WTC11 (cell line): ENCODE measurements at places on chromosomes 2 and 18.
A peak's percentile ranks its signal among the peaks of the same experiment; 100 is the strongest.

DNA sequence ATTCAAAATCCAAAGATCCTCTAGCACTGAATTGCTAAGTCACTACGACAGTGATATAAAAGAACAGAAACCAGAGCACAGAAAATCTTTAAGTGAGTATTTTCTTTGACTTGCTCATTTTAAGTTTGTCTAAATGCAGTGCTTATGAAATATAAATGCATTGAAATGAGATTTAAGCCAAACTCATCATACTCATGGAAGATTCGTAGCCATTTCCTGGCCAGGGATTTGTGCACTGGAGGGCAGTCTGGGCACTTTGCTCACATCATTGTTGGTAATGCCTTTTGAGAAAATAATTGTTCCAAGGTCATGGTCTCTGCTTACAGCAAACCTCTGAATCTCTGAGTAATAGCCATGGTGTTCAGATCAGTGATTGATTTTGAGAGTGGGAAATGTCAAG, 307.7 kb downstream of the ARHGAP15 start:
- no peak for DNase-seq

- no peak for DNase-seq
Observed at GRCh38 chr2:159366538-159366937, 80.0 kb upstream of the WDSUB1 start.

DNA sequence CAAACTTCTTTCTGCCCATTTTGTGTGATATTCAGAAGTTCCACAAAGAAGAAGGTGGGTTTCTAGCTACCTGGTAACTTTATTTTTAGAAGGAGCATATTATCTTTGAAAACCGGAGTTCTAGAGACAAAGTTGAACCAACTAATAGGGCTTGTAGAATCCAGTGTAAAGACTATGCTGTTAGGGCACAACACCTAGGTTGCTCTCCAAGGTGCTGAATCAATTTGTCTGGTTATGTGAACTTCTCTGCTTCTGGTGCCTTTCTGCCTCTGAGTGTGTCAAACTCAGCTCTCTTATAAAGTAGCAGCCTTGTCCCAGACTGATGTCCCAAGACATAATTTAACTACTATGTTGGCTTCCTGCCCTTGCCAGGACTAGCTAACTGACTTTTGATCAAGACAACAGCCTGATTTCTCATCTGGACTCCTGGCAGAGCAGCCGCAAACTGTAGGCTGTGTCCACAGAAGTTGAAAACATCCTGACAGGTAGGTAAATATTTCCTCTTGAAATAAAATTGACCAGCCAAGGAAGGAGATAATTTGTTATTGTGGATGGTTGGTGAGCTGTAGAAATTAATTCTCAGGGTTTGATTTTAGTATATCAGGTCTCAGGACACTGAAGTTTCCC, 119.4 kb downstream of the CYRIA start:
- DNase-seq: peak; percentile 19

DNA sequence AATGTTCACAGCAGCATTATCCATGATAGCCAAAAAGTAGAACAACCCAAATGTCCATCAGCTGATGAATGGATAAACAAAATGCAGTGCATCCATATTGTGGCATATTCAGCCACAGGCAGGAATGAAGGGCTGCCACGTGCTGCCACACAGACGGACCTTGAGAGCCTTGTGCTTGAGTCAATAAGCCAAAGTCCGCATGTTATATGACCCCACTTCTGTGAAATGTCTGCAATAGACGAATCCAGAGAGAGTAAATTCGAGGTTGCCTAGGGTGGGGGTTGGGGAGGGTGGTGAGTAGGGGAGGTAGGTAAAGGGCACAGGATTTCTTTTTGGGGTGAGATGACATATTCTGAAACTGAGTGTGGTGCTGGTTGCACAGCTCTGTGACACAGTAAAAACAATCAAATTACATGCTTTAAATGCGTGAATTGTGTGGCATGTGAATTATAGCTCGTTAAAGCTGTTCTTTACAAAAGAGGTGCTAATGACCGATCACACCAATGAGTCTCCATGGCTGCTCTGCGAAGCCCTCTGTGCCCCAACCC, 38.9 kb upstream of the LDLRAD4 start:
- DNase-seq: no peak

DNA sequence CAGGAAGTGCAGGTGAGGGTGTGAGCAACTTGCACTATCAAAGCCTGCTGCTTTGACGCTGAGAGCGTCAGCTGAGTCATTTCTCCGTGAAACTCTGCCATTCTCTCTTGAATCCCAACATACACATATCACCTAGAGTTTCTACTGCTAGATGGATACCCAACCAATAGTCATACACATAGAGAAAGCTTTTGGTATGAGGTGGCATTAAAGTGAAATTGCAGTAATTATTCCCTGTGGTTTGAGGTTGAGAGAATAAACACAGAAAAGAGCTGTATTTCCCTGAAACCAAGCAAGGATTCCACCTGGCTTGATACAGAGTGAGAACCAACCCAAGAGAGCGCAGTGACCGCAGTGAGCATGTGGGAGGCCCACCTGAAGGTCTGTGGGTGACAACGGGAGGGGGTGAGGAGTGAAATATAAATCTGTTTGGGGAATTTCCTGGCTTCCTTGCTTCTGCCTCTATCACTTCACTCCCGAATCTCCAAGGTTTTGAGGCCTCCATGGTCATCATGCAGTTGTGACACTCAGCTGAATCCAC, 28.8 kb upstream of the TMEM18 start:
- DNase-seq: no peak
